ENCODE measurements at places on chromosomes 4 and X.

- DNase-seq = no peak
Measured at GRCh38 chrX:20523626-20524312, 257.1 kb upstream of the RPS6KA3 start.

- DNase-seq = no peak
Measured at GRCh38 chr4:53551958-53552357, 39.3 kb downstream of the LNX1 start.

DNA sequence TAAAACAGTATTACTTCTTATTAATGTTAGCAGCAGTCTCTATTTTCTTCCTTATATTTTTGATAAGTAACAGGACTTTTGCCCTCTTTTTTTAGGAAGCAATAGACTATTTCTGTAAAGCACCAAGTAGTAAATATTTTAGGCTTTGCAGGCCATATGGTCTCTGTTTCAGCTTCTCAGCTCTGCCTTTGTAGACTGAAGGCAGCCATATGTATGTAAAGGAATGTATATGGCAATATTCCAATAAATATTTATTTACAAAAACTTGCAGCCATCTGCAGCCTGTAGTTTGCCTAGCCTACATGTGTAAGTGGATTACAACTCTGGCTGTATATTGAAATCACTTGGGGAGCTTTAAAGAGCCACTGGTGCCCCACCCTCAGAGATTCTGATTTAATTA, 15.0 kb downstream of the RADX start:
- no peak for DNase-seq

DNA sequence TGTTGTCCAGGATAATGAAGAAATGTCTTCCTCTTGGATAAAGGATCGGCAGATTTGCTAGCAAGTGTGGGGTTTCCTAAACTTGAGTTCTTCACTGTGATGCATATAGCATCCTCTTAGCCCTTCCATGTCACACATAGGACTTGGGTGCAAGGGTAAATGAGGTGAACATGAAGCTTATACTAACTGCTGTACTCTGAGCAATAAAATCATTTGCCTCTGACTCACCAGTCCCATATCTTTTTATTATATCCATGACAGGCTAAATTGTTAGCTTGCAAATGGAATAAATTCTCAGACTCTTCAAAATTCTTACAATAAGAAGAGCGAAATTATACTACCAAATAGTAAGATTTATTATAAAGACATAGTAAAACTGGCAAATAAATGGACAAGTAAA, 14.7 kb upstream of the TBC1D1 start:
- DNase-seq = no peak

GRCh38 chr4:101326576-101326975, 20.8 kb downstream of the PPP3CA start:
- DNase-seq = no peak
